Upper lobe of left lung (tissue), 6 donors: ENCODE measurements at places on chromosomes 3 and 15. TPM values are rescaled to one million over a fixed set of nuclear protein-coding genes. Genes with fewer than 3 reads are reported as not detected.
A peak's percentile ranks its signal among the peaks of the same experiment; 100 is the strongest.

GRCh38 chr3:66797889-66798560, 200.1 kb upstream of the KBTBD8 start:
- peak; percentile 29 for DNase-seq

GHSR gene
- not detected for total RNA-seq

DNA sequence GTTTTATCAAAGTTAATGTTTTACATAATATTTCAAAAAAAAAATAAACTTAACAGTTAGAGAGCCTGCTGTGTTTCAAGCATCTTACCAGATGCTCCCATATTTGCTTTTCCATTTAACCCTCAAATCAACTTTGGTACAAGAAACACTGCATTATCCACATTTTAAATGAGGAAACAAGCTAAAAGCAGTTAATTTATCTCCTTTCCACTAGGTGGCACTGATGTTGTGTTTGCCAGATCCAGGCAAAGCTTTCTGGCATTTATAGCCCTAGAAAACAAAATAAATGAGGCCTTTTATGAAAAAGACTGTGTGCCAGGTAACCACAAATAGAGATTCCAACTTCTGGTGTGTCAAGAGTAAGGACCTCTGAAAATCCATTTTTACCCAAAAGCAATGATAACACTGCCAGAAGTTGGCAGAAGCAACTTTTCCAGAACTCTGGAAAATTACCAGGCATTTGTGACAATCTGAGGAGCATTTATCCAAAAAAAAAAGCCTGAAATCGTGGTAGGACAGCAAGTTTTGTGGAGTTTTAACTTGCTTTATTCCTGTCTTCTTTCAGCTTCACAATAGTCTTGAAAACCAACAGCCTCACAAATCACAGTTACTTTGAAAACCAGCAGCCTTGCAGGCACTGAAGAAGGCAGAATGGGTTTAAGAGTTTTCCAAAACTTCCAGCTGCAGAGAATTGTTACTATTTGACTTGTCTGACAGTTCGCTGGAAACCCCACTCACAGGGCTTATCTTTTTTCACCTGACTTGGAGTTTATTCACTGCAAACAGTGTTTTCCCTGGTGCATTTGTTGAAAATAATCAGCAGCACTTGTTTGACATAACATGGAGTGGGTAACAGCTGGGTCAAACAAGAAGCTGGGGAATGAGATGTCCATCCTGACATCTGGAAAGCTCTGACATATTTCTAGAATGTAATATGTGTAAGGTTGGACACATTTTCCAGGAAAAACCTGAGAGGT, 9.2 kb downstream of the FAM162A start:
- DNase-seq, result no peak

DNA sequence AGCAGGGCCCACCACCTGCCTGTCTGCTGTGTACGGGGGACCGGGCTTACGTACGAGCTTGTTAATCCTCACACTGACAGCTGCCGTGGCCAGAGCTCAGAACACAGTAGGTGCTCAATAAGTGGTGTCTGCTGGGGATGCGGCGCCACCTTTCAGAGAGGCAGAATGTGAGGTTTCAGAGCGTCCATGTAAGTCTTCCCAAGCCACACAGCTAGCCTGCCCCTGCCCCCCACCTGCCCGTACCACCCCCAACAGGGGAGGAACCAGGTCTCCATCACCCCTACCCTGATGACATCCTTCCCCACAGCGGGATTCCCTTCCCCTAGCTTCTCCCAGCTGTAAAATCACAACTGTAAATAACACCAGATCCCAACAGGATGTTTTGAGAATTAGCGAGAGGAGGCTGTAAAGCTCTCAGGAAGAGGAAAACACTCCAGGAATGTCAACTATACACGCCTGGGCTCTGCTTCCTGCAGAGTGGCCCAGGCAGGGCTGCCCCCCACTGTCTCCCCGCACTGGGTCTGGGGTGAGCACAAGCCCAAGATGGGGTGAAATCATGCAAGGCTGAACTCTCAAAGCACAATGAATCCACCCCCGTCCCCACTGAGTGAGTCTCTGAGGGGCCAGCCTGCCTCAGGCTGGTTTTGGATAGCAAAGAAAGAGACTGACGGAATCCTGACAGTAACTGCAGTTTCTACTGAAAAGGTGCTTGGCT, 250.1 kb upstream of the LYSMD4 start:
- DNase-seq, result no peak

DNA sequence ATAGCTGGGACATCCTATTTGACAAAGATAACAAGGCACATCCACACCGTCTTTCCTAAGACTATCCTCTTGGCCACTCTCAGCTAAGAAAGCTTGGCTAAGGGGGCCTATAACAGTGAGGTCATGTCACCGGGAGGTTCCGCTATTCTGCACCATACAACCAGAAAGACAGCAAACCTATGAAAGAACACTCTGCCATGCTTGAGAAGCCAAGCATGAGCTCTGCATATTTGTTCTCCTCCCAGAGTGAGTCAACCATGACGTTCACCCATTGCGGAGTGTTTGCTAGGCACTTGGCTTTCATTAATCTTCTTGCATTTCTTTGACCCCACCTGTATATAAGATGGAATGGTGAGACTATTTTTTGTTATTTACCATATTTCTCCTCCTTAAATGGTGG, 141.2 kb downstream of the GMNC start:
- no peak for DNase-seq

SLC22A14 gene
- total RNA-seq, result not detected

AGBL1 gene
- total RNA-seq, result 3.6 TPM

DNA sequence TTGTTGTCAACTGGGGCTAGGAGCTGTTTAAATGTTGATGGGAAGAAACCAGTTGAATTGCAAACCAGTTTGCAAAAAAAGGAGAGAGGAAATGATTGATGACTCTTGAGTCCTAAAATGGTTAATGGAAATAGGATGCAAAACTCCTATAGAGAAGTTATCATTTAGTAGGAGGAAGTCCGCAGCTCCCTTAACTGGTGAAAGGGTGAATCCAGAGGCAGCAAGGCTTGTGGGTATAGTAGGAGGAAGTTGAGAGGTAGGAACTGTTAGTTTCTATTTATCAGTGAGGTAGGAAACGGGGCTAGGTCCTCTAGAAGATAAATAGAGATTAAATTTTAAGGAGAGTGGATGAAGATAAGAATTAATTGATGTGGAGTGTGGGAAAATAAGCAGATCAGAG, 15.4 kb downstream of the IREB2 start:
- no peak for DNase-seq
